ENCODE measurements at places on chromosomes 5 and 9. TPM values are rescaled to one million over a fixed set of nuclear protein-coding genes. Genes with fewer than 3 reads are reported as not detected.
A peak's percentile ranks its signal among the peaks of the same experiment; 100 is the strongest.

GRCh38 chr5:21145376-21145775 is 1157.4 kb upstream of the CDH18 start:
- no peak for DNase-seq

DNA sequence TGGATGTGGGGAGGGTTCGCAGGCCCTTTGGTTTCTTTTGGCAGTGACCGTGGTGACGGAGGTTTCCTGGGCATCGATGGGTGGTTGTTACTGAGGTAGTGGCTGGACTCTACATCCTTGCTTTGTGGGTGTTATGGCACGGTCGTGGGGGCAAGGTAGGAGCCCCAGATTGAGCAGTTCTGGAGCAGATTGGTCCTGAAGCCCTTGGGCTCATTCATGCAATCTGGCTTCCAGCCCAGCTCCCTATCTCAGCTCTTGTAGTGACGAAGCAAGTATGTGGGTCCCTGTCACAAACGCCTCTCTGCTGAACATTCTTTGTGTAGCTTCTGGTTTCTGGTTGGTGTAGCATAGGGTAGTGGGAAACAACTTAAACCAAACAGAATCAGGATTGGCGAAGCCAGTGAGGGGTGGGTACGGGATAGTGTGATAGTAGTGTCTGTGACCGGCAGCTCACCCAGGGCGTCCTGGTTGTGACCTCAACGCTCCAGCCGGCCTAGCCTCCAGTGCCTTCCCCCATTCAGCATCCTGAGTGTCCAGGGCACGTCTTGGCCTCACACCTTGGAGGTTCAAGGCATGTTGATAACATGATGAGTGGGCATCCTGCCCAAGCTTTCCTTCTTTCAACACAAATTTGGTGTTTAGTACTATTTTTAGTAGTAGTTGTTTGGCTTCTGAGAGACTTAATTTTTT is 2.9 kb downstream of the NDUFS6 start:
- DNase-seq: no peak

GRCh38 chr5:36688722-36689121 is 82.3 kb downstream of the SLC1A3 start:
- no peak for DNase-seq

DNA sequence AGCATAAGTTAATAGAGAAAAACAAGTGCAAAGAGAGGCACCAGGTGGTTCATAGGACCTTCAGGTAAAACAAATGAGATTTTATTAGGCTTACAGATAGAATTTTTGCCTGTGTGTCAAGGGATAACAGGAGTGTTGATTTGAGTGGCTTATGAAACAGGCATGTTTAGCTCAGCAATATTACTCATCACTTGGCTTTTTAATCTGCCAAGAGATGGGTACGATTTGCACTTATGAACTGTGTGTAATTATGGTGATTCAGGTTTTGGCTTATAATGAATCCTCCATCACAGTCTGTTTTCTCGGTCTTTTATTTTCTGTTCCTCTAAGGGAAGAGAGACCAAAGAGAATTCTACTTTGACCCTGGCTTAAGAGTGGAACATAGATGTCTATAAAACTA is 199.3 kb downstream of the DMRTA1 start:
- no peak for DNase-seq

Gene GRPEL2
- polyA plus RNA-seq: 15.0 TPM

- DNase-seq: no peak
Observed at GRCh38 chr9:126275386-126276001, 51.1 kb upstream of the MVB12B start.

DNA sequence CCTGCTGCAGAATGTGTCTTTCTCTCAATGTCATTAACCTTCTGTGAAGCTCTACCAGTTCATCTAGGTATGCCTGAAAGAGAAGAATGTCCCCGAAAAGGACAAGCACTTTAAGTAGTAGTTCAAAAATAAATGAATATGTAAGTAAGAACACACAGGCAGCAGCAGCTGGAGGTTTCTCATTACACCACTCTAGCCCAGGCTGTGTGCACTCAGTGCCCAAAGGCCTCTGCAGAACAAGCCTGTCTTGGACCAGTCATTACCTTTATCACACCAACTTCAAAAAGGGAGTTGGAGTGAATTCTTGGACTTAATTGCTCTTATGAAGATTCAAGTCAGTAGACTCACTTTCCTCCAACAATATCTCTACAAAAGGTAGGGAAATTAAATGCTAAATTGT is 268.8 kb downstream of the MLLT3 start:
- no peak for DNase-seq

Gene NTNG2
- 0.93 TPM for polyA plus RNA-seq

Gene PCDHB8
- 0.25 TPM for polyA plus RNA-seq

Gene GBGT1
- 3.5 TPM for polyA plus RNA-seq

Gene RPL7A
- 3,305 TPM for polyA plus RNA-seq

Gene NR6A1
- 0.12 TPM for polyA plus RNA-seq

Gene FCHO2
- polyA plus RNA-seq: 12.5 TPM

- DNase-seq: no peak
Observed at GRCh38 chr5:93161661-93162654, 419.1 kb downstream of the NR2F1-AS1 start.

- no peak for DNase-seq
Observed at GRCh38 chr5:103860327-103860726, 297.7 kb upstream of the NUDT12 start.

GRCh38 chr5:6730807-6731206 is 17.6 kb downstream of the TENT4A start:
- no peak for DNase-seq

- no peak for DNase-seq
Observed at GRCh38 chr9:70177121-70177520, 81.7 kb upstream of the SMC5 start.

DNA sequence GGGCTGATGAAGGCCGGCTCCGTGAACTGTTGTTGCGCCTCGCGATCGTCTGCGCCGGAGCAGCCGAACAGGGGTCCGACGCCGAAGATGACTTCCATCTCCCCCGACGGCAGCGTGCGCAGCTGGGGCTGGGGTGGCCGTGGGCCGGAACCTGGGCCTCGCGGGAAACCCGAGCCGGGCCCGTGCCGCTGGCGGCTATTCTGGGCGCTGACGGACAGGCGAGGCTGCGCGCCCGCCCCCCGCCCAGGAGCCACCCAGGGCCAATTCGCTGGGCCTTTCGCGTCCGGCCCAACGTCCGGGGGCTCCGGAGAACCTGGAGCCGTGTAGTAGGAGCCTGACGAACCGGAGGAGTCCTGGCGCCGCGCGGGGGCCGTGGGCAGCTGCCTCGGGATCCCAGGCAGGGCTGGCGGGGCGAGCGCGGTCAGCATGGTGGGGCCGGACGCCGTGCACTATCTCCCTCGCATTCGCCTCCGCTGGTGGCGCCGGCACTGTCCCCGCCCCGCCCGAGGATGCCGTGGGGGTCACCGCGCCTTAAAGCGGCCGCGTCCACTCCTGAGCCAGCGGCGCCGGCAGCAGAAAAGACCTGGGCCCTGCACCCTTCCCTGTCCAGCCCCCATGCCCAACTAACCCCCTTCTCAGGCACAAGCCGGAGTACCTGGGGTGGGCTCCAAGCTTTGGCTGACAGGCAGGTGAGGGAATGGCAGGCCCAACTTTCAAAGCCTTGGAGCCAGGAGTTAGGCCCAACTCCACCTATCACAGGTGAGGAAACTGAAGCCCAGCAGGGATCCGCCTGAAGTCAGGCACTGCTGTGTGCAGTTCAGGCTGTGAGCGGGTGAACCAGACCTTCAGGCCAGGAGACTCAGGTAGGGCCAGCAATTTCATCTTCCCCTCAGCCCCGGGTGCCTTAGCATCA is at the start of gene PROB1:
TSS of gene PROB1 (minus strand) at position 451 of the 913 bp plus-strand sequence. CDS start at position 428, 23 bp downstream.
- no peak for DNase-seq

Gene PCDHB4
- polyA plus RNA-seq: 0.04 TPM

- DNase-seq: no peak
Observed at GRCh38 chr9:106795031-106795430, 67.9 kb upstream of the ZNF462 start.

Gene PFN3
- polyA plus RNA-seq: not detected

- no peak for DNase-seq
Observed at GRCh38 chr5:153081385-153081784, 409.1 kb upstream of the GRIA1 start.

DNA sequence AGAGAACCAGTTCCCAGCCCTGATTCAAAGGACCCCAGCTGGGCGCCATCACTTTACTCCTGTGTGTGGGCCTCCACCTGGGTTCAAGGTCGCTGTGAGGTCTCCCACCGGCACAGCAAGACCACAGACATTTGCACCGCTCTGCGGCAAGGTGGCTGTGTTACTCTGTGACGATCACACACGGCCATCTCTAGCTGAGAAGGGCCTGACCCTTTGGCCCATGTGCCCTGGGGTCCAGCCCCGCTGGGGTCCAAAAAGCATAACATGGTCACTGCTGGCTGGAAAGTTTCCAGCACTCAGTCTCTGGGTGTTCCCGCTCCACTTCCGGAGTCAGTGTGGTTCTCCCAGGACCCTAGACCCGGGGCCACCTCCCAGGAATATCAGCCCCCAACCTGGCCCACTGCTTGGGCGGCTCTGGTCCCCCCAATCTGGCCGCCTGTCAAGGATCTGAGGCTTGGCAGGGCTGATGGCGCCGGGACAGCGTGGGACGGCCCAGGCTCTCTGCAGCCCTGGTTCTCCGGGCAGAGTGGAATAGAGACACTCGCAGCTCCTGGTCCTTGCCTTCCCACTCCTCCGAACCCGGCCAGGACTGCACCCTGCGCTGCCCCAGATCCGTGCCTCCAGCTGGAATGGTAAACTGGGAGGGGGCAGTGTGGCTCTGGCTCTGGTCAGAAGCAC is 3.9 kb upstream of the LMX1B start:
- DNase-seq: no peak

- no peak for DNase-seq
Observed at GRCh38 chr9:84669013-84669287, 579 bp upstream of the NTRK2 start.

GRCh38 chr9:71768388-71769174 is at the start of gene CEMIP2:
TSS of gene CEMIP2 (minus strand) at chr9:71768513. CDS start at chr9:71750373, 18,140 bp downstream.
- DNase-seq: peak; percentile 78

GRCh38 chr9:113548221-113549041 is 84.9 kb downstream of the RGS3 start:
- DNase-seq: no peak

- no peak for DNase-seq
Observed at GRCh38 chr5:15334551-15335266, 165.3 kb upstream of the FBXL7 start.

Gene OCLN
- 2.1 TPM for polyA plus RNA-seq

DNA sequence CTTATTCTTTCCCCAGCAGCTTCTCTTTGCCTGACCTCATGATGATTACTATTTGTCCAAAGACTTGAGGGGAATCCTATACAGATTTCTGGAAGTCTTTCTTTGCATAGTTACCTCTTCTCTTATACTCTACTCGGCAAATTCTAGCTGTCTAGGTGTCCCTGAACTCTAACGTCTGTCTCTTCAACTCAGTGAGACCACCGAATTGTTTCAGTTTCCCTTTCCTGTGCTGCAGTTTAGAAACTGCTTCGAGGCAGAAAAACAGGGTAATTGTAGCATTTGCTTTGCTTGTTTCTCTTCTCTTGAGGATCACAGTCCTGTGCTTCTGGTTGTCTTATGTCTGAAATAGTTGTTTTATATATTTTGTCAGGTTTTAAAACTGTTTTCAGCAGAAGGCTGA is 14.8 kb downstream of the LVRN start:
- no peak for DNase-seq

DNA sequence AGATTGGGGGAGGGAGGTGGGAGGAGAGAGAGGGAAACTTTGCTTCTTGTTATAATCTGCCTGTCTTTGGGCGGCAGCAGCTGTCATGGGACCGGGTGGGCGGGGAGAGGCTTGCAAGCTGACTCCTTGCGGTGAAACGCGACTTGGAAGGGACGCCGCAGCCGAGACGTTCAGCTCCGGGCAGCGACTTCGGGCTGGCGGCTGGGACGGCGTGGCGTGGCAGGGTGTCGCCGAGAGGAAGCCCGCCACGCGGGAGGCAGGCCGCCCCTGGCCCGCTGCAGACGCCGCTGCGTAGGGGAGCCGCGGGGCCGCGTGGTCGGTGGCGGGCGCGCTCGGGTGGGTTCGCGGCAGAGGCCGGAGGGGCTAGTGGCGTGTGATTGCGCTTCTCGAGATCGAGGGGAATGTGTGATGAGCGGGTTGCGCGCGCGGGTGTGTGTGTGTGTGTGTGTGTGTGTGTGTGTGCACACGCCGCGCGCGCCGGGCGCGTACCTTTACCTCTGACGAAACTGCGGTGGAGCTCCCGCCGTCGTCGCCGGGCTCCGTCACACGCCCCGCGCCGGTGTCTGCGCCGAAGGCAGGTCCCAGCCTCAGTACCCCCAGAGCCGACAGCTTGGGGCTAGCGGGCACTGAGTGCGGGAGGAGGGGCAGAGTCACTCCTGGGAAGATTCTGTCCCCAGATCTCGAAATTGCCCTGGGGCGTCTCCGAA is 1.7 kb downstream of the PPARGC1B start:
- peak; percentile 10 for DNase-seq

Gene PCDHA2
- polyA plus RNA-seq: 0.07 TPM

DNA sequence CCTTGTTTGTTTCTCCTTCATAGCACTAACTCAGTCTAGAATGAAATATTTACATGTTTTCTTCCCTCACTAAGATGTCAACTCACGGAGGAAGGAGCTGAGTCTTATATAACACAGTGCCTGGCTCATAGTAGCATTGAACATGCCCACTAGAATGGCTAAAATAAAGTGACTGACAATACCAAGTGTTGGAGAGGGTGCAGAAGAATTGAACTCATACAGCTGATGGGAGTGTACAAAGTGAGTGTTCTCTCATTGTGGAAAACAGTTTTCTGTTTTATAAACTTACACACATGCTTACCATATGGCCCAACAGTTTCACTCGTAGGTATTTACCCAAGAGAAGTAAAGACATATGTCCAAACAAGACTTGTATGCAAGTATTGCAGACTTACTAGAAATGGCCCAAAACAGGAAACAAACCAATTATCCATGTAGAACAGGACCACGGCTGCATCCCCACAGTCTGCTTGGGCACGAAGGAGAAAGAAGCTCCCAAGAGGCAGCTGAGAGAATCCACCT is 87.5 kb downstream of the PPARGC1B start:
- DNase-seq: no peak

Gene KIF4B
- polyA plus RNA-seq: not detected

Gene LHX6
- polyA plus RNA-seq: not detected

DNA sequence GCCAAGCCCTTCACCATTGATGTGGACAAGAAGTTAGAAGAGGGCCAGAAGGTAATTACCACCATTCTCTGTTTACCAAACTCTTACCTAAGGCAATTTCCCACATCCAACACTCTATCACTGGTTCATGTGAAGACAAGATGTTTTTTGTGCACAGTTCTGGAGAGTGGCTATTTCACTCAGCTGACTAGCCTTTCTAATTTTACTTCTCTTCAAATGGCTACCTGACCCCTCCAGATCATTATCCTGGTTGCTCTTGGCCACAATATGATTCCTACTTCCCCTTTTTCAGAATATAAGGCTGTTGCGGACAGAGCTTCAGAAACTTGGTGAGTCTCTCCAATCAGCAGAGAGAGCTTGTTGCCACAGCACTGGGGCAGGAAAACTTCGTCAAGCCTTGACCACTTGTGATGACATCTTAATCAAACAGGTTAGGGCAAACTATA is 7.1 kb downstream of the KIF20A start:
- DNase-seq: no peak

Gene SLU7
- 59.5 TPM for polyA plus RNA-seq

- DNase-seq: no peak
Observed at GRCh38 chr5:84354101-84354500, 30.6 kb downstream of the EDIL3 start.

Gene NIPAL4
- polyA plus RNA-seq: 0.20 TPM

Gene HTR1A
- not detected for polyA plus RNA-seq

Gene PCDHGA10
- polyA plus RNA-seq: 11.7 TPM

Gene PRPF4
- 20.1 TPM for polyA plus RNA-seq

GRCh38 chr9:133587051-133587450 is 22.1 kb downstream of the FAM163B start:
- no peak for DNase-seq
